ENCODE measurements at places on chromosomes 4 and X.

DNA sequence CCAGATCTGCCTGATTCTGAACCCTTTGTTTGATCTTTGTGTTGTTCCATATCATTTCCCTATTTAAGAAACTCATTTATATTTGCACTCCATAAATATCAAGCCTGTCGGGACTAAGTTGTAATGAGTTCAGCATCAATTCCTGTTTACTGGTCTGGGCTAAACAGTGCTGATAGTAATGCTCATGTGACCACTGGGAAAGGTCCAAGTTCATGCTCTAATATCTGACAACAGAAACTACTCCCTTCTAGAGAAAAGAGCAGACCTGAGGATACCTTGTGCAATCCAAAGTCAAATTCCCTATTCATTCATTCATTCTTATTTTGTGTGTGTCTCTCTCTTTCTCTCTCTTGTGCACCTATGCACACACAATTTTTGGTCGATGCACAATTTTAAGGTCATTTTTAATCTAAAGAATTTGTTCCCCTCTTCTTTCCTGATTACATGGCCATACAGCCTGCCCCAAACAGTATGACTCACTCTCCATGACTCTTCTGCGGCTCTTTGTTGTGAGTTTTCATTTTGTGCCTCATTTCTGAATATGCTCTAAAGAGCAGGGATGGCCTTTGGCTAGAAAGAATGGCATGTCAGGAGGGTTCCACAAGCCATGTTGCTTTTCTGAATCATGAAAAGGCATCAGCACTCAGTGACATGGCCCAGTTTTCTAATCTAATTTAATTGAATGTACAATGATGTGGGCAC, 664.3 kb downstream of the RPA4 start:
- DNase-seq, result peak; percentile 25

DNA sequence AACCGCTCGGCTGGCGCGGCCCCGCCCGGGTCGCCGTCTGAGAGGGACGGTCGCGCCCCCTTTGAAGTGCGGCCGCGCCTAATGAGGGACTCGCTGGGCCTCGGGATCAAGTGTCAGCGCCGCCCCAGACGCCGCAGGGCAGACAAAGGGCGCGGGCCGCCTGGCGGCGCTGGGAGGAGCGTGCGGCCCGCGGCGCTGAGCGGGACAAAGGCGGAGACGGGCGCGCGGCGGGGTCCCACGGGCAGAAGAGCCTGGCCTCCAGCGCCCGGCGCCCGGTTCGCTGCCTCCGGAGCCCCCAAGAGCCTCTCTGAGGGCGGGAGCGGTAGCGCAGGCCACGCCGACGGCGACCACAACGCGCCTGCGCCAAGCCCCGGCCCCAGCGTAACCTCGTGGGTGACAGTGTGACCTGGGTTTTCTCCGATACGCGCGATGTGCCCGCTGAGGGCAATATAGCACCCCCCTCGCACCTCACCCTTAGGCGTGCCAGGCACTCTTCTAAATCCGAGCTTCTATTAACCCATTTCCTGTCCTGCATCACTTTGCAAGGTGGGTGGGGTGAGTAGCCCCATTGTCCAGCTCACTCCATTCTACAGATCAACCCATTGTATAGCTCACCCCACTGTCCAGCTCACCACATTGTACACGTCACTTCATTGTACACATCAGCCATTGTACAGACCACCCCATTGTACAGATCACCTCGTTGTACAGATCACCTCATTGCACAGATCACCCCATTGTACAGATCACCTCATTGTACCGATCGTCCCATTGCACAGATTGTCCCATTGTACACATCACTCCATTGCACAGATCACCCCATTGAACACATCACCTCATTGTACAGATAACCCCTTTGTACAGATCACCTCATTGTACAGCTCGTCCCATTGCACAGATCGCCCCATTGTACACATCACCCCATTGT, 33.7 kb upstream of the STX18 start:
- peak; percentile 81 for DNase-seq

DNA sequence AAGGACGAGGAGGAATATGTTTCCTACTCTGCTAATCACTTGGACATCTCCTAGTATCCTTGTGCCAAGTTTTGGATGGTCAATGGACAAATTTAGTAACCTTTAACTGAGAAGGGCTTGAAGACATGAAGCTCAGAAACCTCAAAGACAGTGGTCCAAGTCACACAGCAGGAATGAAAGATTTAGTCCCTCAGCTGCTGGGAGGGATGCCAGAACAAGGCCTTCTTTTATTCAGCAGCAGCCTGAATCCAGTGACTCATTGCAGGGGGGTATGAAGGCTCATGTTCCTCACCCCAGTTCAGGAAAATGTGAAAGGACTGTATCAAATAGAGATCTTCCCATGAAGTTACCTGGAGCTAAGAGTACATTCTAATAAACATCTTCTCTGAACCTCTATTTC, 214.9 kb upstream of the UGT8 start:
- peak; percentile 81 for DNase-seq

- DNase-seq, result no peak
Measured at GRCh38 chrX:110265661-110266060, 52.2 kb downstream of the AMMECR1 start.

DNA sequence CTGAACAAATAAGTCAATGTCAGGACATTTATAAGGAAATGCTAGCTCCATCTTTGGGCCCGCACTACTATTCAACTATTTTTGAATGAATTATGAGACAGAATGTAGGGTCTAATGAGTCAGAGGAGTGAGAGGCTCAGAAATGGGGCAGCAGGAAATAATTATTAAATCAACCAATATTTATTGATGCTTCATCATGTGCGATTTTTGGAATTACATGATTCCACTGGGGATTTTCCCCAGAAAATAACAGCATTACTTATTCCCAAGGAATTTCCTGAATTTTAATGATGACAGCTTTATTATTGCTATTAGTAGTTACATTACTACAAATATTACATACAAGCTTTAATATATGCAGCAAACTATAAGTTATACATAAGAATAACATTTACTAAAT, 49.3 kb upstream of the PHF8 start:
- no peak for DNase-seq

Data from adipocyte (in vitro differentiated cells).